Activated effector memory CD4-positive, alpha-beta T cell treated with Interleukin-2 at 50 U/mL for 16 hours (primary cell): ENCODE measurements at places on chromosomes 12 and 14.

GRCh38 chr14:90500665-90501370 lies 104.0 kb downstream of the CALM1 start:
- DNase-seq: no peak

GRCh38 chr14:56196274-56196673 lies 78.1 kb downstream of the PELI2 start:
- no peak for DNase-seq

DNA sequence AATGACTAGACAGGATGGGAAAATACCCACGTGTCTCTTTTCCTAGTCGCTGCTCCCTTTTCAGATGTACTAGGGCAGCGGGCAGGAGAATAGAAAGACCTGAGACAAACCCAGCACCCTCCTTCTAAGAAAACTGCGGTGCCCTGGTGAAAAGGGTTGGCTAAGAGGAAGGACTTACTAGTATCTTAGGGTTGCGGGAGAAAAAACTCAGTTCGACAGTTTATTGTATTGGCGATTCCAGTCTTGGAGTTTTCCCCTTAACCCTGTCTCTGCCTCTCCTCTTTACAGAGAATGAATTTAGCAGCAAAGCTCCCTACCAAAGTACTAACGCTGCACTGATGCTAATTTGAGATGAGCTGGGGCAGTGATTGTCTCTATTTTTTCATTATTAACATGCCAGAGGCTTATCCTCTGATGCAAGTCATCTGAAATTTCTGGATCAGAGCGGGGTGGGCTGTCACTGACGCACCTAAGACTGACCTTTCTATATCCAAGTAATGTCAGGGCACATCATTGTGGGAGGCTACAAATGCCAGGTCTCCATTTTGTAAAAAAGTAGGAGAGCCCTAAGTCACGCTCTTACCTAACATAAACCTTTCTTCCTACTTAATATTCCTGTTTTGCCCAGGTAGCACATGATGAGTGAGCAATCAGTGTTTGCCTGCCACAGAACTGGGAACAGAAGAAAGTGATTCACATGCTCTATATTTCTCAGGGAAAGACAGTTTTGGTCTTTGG lies 916 bp upstream of the PAWR start:
- no peak for DNase-seq

GRCh38 chr12:88108021-88108420 lies 33.9 kb downstream of the CEP290 start:
- no peak for DNase-seq

- no peak for DNase-seq
Observed at GRCh38 chr14:21467616-21468015, 9.1 kb downstream of the RAB2B start.
